DMS 273 treated with DMSO at 0.1 percent for 48 hours (cell line): ENCODE measurements at places on chromosomes 6 and 20.

DNA sequence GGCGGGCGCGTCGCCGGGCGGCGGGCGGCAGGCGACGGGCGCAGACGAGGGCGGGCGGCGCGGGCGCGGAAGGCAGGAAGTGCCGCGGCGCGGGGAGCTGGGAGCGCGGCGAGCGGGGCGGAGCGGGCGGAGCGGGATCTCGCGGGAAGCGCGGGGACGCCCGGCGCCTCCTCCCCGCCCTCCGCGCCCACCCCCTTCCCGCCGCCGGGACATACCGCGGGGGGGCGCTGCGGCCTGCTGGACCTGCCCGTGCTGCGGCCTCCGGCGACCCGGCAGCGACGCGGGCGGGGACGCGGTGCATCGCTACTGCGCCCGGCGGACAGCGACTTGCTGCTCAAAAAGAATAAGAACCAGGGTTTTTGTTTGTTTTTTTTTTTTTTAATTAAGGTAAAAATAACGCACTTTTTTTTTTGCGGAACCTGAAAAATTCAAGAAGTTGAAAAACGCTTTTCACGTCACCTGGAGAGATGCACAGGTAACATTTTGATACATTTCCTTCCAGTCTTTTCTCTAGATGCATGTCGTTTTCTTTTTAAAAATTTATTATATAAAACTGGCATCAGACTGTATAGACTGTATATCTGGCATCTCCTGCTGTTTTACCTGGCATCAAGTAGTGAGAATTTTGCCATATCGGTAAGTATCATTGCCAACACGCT, at the start of gene CENPB:
TSS of gene CENPB (minus strand) at position 76 of the 659 bp plus-strand sequence. CDS start 257 bp downstream, outside the sequence.
- peak; percentile 67 for DNase-seq

- DNase-seq = no peak
These were observed 78.0 kb downstream of the PSMB1 start for GRCh38 chr6:170475118-170475517.

GRCh38 chr6:12818324-12818723, 101.8 kb downstream of the PHACTR1 start:
- no peak for DNase-seq

DNA sequence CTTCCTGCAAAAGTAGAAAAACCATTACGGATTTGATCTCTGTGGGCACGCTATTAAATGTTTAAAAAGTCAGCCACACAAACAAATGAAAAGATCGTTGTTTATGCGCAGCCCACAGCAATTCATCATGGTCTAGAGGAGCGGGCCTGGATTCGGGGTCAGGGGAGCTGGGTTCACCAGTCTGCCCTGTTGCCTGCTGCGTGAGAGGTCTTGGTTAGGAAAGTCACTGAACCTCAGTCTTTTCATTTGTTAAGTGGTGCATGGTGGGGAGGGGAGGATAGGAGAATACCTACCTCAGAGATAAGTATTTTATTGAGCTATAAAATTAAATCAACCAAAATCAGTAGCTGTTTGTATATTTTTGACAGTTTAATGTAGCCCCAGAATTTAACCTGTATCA, 47.3 kb upstream of the FYN start:
- no peak for DNase-seq

DNA sequence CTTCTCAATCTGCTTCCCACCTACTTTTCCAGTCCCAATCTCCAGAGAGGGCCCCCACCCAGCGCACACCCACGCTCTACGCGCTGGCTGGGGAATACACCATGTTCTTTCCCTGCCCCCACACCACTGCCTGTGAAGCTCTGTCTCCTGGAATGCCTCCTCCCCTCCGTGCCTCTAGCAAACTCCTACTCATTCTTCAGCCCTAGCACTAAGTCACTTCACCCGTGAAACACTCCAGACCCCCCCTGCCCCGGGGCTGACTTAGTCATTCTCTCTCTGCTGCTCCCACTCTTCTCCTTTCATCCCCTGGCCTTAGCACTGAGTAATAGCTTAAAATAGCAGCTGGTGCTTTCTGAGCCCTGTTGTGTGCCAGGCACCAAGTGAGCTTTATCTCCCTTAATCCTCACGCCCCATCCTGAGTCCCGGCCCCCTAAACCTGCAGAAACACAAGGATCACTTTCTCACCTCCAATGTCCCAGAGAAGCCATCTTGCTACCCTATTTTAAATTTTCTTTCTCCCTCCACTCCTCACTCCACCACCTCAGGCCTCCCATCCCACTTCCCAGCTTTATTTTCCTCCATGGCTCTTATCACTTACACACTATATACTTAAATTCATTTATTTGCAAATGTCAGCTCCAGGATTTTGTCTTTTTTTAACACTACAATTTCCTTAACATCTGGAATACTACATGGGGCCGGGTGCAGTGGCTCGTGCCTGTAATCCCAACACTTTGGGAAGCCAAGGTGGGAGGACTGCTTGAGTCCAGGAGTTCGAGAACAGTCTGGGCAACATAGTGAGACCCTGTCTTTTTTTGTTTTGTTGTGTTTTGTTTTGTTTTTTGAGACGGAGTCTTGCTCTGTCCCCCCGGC, 6.3 kb upstream of the PARD6B start:
- no peak for DNase-seq

DNA sequence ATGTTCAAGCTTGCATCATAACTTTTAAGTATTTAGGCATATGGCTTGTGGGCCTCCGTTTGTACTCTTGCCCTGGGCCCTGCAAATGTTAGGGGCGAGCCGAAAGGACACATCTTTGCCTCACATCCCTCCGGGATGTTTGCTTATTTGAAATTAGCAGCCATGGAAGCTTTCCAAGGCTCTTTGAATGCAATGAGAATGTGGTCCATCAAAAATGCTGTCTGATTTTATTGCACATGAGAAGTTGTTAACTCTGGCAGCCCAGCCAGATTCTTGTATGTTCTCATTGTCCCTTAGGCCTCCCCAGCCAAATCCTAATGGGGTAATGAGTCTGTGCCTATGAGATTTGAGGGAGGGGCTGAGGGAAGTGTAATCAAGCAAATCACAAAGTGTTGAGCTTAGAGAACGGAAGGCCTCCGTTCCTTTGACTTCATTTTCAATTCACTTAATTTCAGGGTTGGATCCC, 261.2 kb upstream of the MARCKS start:
- no peak for DNase-seq

- DNase-seq = no peak
These were observed 906 bp upstream of the PDE10A start for GRCh38 chr6:165663736-165664558.

- DNase-seq = no peak
These were observed 40.1 kb downstream of the RNF217 start for GRCh38 chr6:125002406-125002741.

DNA sequence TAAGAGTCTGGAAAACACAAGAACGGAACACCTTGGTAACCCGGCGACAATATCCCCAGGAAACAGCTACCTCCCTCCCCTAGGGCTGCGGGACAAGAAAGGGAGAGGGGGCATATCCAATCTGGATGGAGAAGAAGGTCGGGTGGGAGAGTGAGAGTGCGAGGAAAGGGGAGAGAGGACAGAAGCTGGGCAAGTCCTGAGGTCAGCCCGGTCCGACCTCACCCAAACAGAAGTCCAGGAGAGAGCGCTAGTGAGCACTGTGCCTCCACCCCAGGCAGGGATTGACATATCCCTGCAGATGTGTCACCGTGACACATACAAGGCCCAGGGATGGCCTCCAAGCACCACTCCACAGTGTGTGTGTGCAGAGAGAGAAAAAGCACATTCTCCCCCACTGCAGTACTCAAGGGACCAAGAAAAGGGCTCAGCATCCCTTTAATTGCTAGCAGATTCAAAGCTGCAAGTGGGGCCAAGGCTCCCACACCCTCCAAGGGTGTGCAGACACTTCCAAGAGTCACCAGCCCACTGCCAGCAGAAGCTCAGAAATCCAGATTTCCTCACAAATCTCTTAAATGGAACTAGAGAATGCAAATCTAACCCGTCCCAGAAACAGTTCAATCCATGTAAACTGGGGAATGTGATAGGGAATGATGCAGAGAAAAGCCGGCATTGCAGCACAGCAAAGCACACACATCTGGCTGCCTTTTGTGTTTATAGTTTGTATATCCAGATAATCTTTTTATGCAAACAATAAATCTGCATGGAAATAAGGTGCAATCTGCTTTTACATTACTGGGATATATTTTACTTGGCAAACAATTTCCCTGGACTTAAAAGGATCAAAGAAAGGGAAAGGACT, 3.1 kb downstream of the PXDC1 start:
- no peak for DNase-seq

DNA sequence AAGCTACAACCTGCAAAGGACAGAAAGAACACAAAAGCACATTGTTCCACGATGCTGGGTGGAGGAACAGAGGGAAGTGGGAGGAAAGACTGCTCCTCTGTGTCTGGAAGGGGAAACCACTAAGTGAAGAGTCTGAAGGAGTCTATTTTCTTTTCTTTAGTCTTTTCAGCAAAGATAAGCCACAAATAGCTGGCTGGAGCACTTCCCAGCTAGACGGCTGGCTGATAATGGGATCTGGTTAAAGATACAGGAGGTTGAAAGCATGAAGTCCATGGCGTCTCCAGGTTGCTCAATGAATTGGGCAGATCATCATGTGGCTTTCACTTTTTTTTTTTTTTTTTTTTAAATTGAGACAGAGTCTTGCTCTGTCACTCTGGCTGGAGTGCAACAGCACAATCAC, 154.0 kb upstream of the KCNG1 start:
- DNase-seq = no peak

DNA sequence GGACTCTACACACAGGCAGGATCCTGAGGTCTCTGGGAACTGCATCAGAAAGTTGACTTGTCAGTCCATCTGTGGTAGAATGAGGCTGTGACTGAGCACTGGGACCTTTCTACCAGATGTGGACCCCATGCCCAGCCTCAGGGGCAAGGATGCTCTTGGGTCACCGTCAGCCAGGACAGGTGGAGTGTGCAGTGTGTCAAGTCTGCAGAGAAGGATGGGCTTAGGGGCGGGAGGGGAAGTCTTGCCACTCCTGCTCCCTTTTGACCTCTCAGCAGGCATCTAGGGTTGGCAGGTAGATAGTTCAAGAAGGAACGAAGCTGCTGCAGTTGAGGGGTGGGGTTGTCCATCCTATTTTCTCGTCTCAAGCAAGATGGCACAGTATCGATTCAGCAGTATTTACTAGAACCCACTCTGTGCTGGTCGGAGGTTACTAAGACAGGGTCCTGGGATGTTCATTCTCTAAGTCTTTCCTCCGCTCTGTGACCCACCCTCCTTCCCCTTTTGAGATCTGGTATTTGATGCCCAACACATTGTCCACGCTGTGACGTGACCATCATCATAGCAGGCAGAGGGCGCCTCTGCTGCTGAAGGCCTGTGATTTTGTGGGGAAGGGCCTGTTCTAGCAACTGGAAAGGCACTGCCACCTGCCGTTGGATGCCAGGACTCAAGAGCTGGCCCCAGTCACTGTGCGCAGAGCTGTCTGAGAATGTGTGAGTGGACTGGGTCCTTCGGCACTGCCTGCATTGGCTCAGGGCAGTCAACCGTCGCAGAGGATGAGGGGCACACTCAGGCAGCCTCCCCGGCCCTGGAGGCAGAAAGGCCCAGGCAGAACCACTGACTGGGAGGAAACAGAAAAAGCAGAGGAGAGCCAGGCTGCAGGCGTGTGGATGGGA, 23.2 kb downstream of the RBCK1 start:
- peak; percentile 39 for DNase-seq

- DNase-seq = no peak
These were observed 7.5 kb upstream of the GGTLC1 start for GRCh38 chr20:23995905-23996666.

- DNase-seq = no peak
These were observed 529 bp upstream of the ENPP4 start for GRCh38 chr6:46129291-46129628.

GRCh38 chr20:63625771-63626423, 1.0 kb downstream of the GMEB2 start:
- DNase-seq = no peak

DNA sequence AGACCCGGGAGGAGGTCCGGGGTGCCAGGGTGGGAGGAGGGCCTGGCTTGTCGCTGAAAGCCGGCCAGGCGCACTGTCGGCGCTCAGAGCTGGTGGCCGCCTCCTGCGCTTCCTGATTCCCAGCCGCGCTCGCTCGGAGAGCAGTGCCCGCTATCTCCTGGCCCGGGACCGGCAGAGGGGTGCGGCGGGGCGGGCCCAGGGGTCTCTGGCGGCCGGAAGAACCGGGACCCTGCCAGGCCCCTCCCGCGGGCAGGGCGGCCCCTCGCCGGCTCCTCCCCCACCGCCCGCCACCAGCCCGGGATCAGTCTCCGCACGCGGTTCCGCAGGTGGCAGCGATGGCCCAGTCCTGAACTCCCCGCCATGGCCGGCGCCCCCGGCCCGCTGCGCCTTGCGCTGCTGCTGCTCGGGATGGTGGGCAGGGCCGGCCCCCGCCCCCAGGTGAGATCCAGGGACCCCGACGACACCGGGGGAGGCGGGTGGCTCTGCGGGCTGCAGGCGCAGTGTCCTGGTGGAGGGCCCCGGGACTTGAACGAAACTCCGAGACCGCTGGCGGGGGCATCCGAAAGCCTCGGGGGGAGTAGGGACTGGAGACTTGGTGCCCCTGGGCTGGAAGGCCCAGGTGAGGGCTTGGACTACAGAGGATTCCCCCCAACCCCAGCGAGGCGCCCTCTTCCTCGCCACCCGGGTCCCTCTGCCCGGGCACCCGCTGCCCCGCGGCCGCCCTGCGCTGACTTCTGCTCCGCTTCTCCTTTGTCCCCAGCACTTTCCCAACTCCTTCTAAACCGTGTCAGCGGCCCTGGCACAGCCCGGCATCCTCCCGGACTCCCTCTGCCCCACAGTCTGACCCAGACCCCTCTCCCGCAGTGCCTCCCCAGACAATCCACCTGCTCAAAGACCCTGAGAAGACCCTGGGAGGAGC, at the start of gene GLP1R:
TSS of gene GLP1R (plus strand) at position 301 of the 919 bp plus-strand sequence. CDS start at position 361, 60 bp downstream.
- DNase-seq = no peak

DNA sequence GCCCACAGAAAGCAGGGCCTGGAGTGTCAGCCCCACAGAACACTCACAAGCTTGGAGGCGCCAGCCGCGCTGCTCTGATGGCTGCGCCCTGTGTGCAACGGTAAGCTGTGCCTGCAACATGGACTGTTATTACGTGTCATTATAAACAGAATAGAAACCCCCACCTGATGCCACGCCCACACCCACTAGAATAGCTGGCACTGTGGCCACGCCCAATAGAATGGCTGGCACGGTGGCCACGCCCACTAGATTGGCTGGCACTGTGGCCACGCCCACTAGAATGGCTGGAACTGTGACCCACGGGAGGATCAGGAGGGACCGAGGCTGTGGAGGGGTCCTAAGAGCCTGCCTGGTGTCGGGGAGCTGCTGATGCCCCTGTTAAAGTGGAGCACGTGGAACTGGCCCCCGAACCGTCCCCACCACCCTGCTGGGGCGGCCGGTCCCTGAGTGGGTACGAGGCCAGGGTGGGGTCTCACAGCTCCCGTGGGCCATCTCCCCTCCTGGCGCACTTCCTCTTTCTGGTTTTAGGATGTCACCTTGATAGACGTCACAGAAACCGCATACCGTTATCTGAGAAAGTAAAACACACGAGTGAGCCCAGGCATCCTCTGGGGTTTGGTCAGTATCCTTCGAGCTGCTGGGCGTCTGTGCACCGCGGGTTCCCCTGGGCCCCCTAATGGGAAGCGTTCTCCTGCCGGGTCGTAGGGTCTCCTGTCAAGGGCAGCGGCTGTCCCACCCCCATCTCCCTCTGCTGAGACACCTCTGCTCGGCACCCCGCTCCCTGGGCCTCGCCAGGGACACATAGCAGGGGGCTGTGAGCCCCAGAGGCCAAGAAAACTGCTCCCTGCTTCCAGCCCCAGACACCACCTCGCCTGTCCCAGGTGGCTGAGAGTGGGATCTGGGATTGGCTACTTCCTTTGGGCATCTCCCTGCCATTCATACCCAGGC, 25.4 kb downstream of the SLC17A9 start:
- DNase-seq = no peak
